A549 (cell line): ENCODE measurements at places on chromosomes 2 and 18.
A peak's percentile ranks its signal among the peaks of the same experiment; 100 is the strongest.

- DNase-seq: no peak
Observed at GRCh38 chr18:476251-476664, 24.2 kb downstream of the COLEC12 start.

DNA sequence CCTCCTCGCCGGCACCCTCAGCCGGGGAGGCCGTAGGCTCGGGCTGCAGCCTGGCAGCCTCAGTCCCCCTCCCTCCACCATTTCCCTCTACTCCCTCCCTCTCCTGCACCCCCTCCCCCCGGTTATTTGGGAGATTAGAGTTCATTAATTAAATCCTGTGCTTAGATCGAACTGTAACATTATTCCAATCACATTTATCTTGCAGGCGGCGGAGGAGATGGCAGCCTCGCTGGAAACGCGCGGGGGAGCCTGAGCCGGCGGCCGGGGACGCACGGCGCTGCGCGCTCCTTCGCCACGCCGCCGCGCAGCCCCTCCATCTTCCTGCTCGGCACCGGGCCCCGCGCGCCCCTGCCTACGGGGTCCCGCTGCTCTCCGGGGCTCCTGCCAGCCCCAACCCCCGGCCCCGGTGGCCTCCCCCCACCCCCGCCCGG lies at the start of gene ST8SIA3:
Gene ST8SIA3, plus strand, starts transcription at position 287 of the 431 bp plus-strand sequence. CDS start 290 bp downstream, outside the sequence.
- DNase-seq: no peak

DNA sequence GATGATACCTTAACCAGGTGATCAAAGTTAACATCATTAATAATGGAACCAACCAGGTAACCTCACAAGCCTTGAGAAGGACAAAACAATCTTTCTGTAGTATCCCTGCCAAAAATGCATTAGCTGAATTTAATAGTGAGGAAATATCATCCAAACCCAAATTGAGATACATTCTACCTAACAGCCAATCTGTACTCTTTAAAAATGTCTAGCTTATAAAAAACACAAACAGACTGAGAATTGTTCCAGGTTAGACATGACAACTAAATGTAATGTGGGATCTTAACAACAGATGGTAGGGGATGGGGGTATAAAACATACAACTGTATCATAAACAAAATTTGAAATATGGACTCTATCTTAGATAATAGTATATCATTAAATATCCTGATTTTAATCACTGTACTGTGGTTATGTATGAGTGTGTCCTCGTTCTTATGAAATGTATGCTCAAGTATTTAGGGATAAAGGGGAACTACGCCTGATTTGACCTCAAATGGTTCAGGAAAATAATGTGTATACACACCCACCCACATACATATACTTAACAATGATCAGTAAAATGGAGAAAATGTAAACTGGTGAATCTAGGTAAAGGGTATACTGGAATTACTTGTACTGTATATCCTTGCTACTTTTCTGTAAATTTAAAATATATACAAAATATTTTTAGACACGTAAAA lies 1.7 kb downstream of the FANCL start:
- DNase-seq: no peak

GRCh38 chr2:19356545-19357401 lies 1.6 kb downstream of the OSR1 start:
- no peak for DNase-seq

DNA sequence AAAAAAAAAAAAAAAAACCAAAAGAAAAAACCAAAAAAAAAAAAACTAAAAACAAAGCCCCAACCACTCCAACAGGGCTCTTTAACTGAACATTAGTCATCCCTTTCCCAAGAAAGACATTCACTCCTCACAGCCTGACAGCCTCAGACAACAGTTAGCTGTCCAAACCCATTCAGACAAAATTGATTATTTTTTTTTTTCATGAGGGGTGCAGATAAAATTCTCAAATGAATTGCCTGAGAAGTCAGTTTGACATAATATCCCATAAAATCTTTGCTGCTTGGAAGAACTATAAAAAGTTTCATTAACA lies 206.1 kb upstream of the REV1 start:
- DNase-seq: no peak

DNA sequence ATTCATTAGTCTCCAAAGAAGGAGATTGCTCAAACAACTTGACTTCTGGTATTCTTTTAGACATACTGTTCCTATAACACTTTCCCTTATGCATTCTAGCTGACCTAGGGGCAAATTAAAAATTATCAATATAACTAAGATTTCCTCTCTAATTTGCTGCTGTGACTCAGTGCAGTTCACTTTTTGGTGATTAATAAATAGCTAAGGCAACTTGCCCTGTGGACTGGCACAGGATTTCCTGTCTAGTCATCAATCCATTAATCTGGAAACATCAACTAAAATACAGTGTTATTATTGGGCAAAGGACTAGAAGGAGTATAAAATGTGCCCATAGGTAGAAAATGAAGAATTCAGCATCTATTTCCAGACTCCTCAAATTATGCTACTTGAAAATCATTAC lies 83.5 kb upstream of the SERPINE2 start:
- DNase-seq: no peak

DNA sequence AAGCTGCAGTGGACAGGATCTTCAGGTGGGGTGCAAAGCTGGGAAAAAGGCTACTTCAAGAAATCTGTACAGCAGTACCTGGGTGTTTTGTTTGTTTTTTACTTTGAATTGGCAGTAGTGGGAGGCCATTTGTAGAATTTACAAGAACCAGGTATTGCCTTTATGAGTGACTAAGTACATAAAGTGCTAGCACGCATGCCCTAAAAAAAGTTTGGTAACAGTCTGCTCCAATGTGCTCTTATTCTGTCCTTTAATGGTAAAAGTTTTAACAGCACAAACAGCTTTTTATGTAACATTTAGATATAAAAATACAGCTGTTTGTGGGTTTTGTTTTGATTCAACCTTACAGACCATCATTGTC lies 17.2 kb downstream of the REV1 start:
- DNase-seq: no peak

- no peak for DNase-seq
Observed at GRCh38 chr2:98730053-98730706, 752 bp downstream of the MGAT4A start.

GRCh38 chr2:173521450-173522192 lies 166.9 kb downstream of the CDCA7 start:
- DNase-seq: no peak

GRCh38 chr2:185393091-185393490 lies 345.5 kb upstream of the FSIP2 start:
- no peak for DNase-seq

- DNase-seq: no peak
Observed at GRCh38 chr2:68987021-68987503, 12.6 kb downstream of the GKN1 start.

DNA sequence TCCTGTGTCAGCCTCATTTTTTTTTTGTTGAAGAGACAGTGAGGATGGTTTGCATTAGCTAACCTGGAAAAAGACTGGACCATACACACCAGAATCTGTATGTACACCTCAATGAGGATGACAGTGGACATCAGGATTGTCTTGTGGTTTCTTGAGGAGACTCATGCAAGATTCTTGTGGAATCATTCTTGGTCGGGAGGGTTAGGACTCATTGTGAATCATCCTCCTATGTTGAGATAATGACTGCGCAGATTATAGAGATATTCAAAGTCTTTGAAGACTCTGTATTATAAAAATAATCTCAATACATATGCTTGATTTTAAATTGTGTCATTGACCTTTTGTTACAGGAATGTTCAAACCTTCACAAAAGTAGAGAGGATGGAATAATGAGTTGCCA lies 49.1 kb upstream of the DOCK10 start:
- peak; percentile 49 for DNase-seq

DNA sequence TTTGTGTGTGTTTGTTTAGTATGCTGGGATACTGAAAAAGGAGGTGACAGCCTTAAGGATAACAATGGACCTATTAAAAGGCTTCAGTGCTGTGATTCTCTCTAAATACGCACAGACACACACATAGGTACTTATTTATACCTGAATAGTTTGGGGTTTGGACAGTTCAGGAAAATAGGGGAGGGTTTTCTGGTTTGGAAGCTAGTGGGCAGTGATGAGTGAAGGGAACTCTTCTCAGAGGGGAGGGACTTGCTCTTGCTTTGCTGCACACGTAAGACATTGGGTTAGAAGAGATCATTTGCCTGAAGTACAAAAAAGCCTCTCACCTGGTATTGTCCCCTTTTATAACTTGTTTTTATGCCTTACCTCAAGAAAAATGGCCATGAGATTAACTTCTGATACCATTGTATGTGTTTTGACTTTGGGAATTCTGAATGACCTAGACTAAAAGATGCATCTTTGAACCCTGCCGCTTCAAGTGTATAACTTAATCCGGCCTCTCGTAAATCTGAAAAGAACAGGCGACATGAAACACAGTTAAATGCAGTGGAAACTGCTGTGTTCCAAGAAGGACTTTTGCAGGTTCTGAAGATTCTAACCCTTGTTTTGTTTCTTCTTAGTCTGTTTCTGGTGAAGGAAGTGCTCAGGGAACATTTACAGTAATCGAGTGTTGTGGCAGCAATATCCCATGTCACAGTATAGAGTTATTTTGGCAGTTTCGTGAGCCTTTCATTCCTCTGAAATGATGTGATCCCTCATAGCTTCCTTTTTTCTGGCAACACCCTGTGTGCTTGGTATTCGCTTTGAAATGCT lies 2.5 kb downstream of the CRIM1 start:
- peak; percentile 63 for DNase-seq

- DNase-seq: no peak
Observed at GRCh38 chr2:135557530-135557929, 26.2 kb downstream of the R3HDM1 start.

DNA sequence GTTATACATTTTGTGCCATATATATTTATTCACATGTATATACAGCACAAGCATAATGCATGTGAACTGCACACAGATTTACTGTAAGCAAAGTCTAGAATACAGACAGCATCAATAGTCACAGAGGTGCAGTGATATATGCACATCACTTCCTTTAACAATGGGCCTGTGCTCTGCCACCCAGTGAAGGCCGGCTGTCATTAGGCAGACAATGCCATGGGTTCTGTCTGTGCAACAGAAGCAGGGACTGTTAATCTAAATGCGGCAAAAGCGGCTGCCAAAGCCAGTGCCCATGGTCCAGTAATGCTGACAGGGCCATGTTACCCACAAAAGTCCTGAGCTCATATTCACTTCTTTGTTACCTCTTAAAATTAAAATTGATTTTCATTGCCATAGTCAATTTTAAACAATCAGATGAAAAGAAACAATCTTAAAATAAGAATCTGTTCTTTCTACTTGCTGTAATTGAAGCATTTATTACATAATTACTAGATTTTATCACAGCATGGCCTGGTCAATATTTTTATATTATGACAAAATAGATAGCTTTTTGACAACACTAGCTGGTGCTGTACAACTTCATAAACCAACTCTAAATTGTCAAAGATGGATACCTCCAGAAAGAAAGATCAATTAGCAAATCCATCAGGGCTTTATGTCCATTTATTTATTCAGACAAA lies 232.0 kb downstream of the STK39 start:
- no peak for DNase-seq

DNA sequence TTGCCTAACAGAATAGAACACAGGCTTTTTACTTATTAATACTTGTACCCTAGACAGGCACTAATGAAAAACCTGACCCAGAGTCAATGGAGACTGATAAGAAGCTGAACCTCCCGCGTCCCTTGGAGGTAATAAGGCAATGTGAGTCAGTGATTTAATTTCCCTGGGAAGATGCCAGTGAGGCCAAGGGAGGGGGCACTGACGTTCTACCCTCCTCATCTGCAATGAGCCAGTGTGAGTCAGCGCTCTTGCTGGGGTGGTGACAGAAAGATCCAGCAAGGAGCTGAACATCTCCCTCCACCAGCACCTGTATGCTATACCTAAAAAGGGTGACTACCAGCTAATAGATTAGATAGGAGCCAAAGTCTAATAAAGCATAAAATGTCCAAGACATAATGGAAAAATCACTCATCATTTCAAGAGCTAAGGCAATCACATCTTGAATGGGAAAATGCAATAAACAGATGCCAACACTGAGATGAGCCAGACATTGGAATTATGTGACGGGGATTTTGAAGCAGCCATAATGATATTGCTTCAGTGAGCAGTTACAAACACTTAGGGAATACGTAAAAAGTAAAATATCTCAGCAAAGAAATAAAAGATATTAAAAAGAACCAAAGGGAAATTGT lies 116.9 kb downstream of the TPGS2 start:
- peak; percentile 41 for DNase-seq

DNA sequence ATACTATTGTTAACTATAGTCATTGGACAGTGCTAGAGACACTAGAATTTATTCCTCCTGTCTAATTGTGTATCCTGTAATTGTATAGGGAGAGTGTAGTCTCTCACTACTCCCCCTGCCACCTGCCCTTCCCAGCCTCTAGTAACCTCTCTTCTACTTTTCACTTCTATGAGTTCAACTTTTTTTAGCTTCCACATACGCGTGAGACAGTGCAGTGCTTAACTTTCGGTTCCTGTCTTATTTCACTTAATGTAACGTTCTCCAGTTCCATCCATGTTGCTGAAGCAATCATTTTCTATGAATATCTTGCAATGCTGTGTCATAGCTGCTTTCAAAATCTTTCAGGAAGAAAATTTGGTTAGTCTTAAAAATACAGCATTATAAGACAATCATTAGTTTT lies 22.8 kb upstream of the RUFY4 start:
- no peak for DNase-seq
